ENCODE measurements at places on chromosomes 4 and X.
A peak's percentile ranks its signal among the peaks of the same experiment; 100 is the strongest.

DNA sequence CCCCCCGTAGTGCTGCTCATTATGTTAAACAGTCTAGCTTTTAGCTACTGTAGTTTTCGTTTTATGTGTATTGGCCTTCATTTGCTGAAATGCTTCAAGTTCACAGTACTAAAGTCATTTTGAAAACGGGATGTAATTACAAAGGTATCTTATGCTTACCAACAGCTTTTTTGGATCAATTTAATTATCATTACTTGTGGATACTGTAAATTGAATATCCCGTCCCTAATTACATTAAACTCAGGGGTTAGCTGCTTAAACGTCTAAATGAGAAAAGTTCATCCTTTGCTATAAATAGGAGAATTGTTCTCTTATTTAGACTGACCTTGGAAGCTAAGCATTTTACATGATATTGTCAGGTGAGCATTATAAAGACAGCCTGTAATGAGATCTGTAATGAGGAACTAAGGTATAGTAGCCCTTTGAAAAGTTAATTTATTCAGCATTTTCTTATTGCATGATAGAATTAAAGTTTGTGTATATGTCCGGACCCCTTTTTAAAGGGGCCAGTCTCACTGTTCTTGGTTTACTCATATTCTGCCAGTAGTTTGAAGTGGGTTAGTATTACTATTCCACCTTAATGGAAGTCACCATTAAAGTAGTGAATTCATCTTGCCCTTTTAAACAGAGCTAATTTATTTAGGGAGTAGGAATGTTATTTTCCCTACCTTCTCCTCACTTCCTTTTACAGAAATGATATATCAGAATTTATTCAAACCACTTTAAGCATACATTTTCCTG is 252.6 kb downstream of the TENM3 start:
- DNase-seq = no peak

DNA sequence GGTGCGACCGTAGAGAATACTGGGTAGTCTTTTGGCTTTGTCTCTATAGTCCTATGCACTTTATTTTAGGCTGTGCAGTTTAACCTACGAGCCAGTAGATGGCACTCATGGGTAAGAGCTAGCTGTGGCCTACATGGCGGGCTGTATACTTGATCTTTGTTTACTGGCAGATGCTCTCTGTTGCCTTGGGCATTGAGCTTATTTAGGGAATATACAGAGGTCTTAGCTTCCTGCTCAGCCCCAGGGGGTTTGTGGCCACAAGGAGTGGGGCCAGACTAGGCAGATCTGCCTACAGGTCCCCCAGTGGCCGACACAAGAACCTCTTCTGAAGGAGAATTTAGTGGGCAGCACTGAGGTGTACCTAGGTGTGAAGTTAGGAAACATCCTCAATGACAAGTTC is 227.6 kb upstream of the HDX start:
- DNase-seq = no peak

GRCh38 chr4:55345054-55345453 is 988 bp upstream of the SRD5A3 start:
- no peak for DNase-seq

DNA sequence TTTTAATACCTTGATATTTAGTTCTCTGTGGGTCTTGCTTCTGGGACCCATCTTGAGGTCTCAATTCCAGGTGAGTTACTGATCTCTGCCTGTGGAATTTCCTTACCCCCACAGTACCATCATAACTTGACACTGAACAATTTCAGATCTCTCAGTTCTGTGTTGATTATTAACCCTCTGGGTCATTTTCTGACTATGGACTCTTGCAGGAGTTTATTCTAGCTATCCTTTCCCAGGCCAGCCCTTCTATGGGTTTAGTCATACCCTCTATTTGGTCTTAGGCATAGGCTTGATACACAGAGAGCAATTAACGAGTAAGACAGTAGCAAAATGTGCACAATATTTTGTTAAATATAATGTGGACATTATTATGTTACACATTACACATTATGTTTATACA is 3.7 kb upstream of the SPARCL1 start:
- DNase-seq = no peak

GRCh38 chrX:32597777-32598176 is 613.6 kb downstream of the DMD start:
- no peak for DNase-seq

GRCh38 chrX:19059067-19059466 is 63.2 kb downstream of the ADGRG2 start:
- no peak for DNase-seq

GRCh38 chr4:175562542-175562941 is 249.5 kb downstream of the GPM6A start:
- DNase-seq = no peak

DNA sequence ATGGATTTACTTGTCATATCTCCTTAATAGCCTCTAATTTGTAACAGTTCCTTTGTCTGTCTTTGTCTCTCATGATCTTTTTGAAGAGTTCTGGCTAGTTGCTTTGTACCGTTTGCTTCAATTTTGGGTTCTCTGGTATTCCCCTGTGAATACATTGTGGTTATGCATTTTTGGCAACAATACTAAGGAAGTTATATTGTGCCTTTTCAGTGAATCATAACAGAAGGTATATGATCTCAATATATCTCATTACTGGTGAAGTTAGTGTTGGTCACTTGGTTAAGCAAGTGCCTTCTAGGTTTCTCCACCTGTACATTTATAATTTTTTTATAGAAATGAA is 48.6 kb downstream of the DCLK2 start:
- DNase-seq = no peak

DNA sequence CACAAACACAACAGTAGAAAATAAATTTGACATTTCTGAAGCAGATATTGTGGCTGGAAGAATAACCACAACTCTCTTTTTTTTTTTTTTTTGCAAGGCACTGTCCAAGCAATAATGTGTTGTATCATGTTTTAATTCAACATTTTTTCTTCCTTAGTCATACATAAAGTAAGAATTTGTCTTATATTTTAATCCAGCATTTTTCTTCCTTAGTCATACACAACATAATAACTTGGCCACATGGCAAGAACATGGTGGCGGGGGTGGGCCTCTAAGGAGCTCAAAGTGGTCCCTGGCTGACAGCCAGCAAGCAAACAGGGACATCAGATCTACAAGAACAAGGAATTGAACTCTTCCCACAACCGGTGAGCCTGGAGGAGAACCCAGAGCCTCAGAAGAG is 20.2 kb downstream of the FBXW7 start:
- no peak for DNase-seq

DNA sequence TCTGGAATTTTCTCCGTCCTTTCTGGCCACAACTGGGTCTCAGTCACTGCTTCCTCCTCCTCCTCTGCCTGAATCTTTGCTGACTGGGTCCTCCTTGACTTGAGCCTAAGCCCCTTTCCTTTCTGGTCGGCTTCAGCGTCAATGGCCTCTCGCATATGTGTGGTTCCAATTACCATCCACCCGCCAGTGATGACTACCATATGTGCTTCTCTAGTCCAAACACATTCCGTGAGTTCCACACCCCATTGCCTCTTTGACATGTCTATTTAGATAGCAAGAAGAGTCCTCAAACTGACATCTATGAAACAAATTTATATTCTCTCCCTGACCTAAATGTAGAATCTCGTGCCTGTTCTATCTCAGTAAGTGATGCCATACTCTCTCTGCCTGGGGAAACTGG is 19.8 kb downstream of the MXRA5 start:
- DNase-seq = no peak

DNA sequence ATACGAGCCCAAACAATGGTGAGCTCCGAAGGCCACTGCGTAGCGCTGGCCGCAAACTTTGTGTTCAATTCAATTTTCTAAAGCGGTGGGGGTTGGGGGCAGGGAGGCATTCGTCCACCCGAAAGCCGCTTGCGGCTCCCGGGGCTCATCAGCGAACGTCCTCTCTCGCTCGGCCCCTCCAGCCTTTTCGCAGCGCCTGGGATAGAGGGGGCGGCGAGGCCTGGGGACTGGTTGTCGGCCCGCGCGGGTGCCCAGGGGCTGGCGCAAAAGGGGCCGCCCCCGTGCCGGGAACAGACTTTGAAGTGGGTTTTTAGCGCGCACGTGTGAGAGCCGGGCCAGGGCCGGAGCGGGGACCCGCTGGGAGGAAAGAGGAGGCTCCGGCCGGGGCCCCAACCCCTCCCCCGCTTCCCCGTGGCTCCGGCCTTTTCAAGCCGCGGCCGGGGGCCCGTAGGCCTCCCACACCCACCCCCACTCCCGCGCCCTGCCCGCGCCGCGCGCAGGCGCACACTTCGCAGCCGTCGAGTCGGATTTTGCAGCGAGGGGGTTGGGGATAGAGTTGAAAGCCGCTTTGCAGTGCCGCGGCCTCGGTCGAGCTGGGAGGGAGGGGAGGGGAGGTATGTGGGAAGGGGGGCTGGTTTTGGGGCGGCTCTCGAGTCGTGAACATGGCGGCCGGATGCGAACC is 8.3 kb downstream of the ZIC3 start:
- DNase-seq = no peak

DNA sequence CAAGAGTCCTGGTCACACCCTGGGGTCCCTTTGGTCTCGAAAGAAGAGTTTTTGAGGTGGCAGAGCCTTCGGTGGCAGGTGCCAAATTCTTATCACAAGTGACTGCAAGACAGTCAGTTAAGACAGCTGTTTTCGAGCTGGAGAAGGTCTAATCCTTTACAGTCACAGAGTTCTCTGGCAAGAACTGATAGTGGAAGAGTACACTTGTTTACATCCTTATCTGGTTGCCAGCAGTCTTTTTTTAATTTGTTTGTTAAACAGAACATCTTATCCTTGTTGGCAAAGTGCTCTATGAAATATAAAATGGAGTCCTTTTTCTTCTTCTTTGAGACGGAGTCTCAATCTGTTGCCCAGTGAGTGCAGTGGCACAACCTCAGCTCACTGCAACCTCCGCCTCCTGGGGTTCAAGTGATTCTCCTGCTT is 50.4 kb upstream of the ELOVL6 start:
- DNase-seq = no peak

DNA sequence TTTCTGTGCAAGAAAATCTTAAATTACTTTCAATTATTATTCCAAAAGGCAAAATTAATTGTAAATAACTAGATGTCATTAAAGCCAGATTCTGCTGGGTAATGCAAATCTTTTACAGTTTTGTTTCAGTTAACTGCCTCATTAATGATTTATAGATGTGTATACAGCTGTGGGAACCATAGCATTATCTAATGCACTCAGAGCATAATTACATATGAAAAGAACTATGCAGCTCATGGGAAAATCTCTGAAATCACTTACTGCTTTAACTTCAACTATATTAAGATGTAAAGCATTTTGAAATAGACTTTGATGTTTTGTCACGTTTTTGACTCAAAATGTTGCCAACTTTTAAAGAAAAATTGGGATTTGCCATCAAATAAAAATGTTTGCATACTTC is 630.3 kb upstream of the KLHL4 start:
- DNase-seq = no peak

DNA sequence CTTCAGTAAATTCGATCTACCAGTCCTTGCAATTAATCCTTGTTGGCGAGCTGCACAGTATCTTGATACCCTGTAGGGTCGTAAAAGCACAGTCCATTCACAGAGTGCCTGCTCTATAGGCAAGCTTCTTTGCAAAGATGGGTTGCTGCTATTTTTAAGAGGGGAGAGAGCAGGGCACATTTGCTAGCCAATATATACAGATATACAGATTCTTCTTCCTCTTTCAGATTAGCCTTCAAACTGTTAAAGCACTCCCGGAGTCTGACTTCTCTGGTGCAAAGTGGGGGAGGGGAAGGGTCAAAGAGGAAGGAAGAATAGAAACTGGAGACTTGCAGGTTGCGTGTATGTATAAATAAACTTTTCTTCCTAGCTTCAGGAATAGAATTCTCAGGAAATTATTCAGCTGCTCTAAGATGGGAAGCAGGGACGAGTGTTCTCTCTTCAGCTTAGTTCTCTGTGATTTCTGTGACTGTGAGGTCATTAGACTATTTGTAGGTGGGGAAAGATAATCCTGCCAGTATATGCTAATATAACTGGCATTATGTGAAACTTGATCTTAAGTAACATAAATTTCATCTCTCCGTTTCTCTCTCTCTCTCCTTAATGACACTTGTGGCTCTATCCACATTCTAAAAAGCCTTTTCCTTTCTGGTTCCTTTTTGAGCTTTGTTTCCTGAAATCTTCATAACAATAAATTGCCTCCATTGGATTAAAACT is at the start of gene CYSLTR1:
Gene CYSLTR1 (minus strand): TSS at position 242 of the 717 bp plus-strand sequence. CDS start 53,865 bp downstream, outside the sequence.
- no peak for DNase-seq

- peak; percentile 6 for DNase-seq
Observed at GRCh38 chr4:180058691-180059215, 2184.4 kb upstream of the TENM3 start.

DNA sequence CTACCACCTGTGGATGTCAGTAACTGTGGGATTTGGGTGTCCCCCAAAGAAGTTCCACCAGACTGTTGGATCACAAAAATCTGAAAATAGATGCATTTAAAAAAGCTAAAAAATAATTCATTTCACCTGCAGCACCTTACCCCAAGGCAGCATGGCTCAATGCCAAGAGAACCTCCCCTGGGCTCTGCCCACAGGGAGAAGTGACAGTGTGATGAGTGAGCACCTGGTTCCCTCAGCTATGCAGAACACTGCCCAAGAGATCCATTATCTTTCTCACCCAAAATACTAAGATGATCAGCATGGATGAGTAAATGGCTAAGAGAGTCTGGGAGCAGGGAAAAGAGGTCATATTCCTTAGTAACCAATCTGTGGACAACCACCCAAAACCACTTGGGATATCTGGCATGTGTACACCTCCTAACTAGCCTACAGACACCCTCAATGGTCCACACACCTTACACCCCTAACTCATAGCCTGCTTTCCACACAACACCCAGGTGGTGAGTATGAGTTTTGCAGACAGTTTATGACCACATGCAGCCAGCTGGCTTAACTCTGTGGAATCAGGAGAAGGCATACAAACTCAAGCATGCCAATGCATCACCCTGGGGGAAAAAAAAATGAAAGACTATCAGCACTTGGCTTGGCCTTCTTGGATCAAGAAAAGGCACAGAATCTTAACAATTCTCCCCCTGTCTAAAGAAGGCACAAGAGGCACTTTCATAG is 416.5 kb upstream of the SMIM31 start:
- no peak for DNase-seq

DNA sequence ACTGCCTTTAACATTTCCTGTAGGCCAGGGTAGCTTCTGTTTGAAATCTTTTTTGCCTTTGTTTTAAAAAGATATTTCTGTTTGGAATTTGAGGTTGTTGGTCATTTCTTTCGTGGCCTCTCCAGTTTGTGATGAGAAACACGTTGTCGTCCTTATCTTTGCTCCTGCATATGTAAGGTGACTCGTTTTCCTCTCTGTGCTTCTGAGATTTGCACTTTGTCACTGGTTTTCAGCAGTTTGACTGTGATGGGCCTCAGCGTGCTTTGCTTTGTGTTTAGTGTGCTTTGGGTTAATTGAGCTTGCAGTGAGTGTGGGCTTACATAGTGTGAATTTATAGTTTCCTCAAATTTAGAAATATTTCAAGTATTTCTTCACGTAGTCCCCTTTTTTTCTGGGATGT is 81.5 kb downstream of the FAM193A start:
- DNase-seq = no peak
